Kidney capillary endothelial cell (primary cell): ENCODE measurements at places on chromosomes 3 and 15.

GRCh38 chr3:52053307-52054304, 2.8 kb downstream of the DUSP7 start:
- no peak for DNase-seq

DNA sequence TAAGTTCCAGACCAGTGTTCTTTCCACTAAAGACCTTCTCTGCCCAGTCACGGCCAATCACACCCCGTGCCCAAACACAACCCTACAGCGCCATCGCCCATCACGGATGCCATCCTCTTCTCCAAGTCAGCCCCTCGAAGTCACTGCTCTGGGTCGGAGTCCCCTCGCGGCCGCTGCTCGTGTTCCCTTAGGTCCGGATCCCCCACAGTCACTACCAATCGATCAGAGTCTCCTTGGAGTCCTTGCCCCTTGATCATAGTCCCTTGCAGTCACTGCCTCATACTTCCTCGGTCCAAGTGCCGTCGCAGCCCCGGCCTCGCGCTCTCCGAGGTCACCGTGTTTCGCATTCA, 461 bp downstream of the PCYT1A start:
- no peak for DNase-seq

GRCh38 chr3:53219895-53220483, 35.8 kb downstream of the TKT start:
- peak; percentile 81 for DNase-seq

- no peak for DNase-seq
These were observed 42.9 kb downstream of the WNT7A start for GRCh38 chr3:13836658-13837587.

DNA sequence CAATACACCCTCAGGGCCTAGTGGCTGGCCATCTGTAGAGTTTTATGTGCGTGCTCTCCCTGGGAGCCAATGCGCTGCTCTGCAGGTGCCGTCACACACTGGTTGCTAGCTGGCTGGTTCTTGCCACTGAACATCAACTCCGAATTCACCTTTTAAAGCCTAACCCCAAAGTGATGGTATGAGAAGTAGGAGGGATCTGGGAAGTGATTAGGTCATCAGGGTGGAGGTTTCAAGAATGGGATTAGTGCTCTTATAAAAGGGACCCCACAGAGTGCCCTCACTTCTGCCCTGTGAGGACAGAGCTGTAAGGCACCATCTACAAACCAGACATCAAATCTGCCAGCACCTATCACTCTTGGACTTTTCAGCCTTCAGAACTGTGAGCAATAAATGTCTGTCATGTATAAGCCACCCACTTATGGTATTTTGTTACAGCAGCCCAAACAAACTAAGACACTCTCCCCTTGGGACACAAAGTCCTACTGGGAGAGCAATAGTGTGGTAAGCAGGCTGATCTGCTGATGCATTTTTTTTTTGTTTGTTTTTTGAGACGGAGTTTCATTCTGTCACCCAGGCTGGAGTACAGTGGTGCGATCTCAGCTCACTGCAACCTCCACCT, 20.3 kb downstream of the RGMA start:
- no peak for DNase-seq

DNA sequence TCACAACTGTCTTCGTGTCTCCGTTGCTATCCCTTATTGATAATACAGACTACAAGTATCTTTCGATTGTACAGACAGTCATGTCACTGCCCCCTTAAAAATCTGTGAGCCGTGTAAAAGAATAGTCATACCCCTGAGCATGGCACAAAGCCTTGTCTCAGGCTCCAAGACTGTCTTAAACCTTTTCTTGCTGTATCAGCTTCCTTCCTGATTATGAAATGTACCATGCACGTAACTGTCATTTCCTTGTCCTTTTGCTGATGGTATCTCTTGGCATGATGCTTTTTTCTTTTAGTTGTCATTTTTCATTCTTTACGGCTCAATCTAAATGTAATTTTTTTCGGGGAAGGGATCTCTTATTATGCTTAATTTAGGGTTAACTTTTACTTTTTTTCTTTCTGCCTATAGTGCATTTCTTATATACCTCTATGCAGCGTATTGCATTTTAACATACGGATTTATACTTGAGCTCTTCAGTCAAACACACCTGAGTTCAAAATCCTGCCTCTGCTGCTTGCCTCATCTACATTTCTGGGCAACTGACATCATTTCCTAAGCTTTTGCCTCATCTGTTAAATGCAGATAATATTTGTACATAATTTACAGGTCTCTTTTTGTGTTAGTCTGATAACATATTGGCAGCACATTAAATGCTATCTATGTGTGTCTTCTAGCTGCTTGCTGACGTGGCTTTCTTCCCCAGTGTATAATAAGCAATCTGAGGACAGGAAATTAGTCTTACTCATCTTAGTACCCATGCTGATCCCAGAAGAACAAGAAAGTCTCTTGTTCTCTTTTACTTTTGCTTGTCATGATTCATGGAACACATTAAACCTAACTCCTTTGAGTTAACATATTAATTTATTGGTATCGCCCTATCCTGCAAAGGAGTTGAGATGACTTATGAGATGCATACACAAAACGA, 57.3 kb downstream of the ROBO2 start:
- DNase-seq = peak; percentile 4

- DNase-seq = no peak
These were observed 47.6 kb downstream of the CTDSPL start for GRCh38 chr3:37909067-37909911.

- no peak for DNase-seq
These were observed 48.9 kb downstream of the TGFBR2 start for GRCh38 chr3:30655187-30655812.

- DNase-seq = no peak
These were observed 30.4 kb upstream of the SEC61A1 start for GRCh38 chr3:128021768-128022372.

GRCh38 chr3:19931767-19932188, 2.2 kb downstream of the EFHB start:
- no peak for DNase-seq

- no peak for DNase-seq
These were observed 7.8 kb upstream of the TM2D3 start for GRCh38 chr15:101660005-101660404.

GRCh38 chr15:52331490-52332240, 36.1 kb upstream of the MYO5C start:
- DNase-seq = peak; percentile 60

- DNase-seq = no peak
These were observed 201.1 kb downstream of the ADAMTS17 start for GRCh38 chr15:100140527-100141308.

GRCh38 chr3:197392961-197393360, 94.5 kb upstream of the DLG1 start:
- no peak for DNase-seq

GRCh38 chr3:39149059-39149455, 4.3 kb downstream of the CSRNP1 start:
- DNase-seq = no peak

DNA sequence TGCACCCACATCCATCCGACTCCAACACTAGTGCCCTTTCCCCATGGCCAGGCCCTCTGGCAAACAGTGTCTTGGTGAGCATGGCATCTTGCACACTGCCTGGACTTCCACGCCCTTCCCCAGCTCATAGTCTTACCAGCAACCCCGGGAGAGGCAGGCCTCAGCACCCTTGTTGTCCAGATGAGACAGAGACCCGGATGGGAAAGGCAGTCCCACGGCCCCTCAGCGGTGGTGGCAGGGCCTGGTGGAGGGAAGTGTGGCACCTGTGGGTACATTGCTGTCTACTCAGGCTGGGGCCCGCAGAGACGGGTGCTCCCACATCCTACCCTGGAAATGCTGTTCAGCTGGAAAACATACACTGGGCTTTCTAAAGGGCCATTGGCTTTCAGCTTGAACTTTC, 28.4 kb downstream of the HDAC11 start:
- DNase-seq = no peak

DNA sequence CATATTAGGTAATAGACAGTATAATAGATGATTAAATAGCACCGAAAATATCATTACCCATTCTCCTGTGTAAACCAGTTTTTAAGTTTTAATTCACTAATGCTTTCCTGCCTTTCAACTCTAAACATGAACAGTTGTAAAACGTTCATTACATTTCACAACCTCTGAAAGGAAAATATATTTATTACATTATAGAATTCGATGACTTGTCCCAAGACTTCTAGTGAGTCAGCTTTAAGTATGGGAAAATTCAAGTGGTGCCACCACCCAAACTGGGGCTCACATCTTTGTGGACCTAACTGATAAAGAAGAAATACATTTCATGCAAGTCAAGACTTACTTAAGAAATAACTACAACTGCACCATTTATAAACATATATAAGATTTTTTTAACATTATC, 2.0 kb downstream of the TRIM59 start:
- peak; percentile 8 for DNase-seq

DNA sequence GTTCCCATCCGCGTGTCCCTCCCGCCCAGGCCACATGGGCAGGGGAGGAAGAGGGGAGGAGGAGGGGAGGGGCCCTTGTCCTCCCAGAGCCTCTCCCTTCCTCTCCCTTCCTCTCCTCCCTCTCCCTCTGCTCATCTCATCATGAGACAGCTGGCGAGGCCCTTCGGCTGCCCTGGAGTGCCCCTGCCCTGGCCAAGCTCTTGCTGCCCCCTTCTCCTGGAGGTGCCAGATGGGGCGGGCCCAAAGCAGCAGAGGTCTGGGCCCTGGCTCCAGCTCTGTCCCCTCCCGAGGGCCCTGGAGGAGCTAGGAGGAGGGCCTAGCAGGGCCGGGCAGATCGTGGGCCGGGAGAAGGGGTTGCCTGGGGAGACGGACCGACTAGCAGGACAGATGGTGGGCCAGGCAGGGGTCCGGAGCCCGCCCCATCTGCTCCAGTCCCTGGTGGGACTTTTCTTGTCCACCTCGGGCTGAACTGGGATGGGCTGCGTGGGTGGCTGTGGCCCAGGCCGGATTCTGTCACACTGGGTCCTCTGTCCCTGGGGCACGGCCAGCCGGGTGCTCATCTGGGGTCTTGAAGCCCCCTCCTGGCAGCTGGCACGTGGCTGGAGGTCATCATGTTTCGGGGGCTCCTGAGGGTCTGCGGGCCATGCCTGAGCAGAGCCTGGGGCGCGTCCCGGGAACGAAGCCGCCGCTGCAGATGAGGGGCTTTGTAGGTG, 183.4 kb downstream of the GOLGA6L6 start:
- no peak for DNase-seq

GRCh38 chr15:87639305-87640011, 617.1 kb downstream of the NTRK3 start:
- no peak for DNase-seq

DNA sequence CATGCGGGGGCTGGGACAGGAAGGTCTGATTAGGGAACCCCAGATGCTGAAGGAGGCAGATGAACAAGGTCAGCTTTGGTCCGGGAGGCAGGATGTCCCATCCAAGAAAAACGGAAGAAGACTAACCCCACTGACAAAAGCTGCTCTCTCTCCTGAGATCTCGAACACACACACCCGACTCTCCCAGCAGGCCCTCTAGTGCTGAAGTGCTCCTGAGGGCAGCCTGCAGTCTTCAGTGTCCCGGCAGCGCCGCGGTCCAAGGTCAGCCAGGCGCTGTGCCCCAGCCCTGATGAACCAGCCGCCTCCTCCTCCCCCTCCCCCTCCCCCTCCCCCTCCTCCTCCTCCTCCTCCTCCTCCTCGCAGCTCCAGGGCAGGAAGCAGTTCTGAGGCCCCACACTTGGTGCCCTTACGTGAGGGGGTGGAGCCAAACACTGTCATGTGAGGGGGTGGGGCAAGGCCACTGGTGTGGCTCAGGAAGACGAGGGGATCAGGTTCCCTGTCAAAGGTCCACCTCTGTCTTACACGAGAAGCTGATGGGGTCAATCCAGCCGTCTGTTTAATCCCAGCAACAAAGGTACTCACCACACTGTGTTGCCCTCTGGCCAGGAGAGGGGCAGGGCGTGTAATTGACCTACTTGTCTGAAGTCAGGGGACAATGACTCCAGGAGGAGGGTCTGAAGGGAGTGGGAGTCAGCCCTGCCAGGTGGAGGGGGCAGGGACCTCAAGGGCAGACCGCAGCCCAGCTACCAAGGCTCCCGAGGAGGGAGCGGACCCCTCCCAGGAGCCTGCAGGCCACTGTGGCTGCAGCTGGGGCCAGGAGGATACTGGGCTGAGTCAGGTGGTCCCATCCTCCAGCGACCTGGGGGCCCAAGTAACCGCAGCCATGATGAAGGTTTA, 34.3 kb downstream of the PRR23E start:
- no peak for DNase-seq

DNA sequence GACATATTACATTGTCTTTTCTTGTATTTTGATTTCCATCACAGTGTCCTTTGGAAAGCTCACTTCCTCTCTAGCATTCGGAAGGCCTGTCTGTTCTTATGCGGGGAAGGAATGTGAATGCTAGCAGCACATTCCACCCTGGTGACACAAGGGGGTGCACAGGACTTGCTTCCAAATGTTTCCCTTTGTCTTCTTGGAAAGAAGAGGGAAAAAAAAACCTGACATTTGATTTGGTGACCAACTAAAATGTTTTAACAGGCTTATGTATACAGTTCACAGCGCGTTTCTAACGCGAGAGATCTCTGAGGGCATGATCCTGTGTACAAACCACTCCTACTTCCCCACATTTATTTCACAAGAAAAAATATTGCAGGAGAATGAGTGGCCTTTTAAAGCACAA, 107.6 kb upstream of the FXR1 start:
- DNase-seq = peak; percentile 65

DNA sequence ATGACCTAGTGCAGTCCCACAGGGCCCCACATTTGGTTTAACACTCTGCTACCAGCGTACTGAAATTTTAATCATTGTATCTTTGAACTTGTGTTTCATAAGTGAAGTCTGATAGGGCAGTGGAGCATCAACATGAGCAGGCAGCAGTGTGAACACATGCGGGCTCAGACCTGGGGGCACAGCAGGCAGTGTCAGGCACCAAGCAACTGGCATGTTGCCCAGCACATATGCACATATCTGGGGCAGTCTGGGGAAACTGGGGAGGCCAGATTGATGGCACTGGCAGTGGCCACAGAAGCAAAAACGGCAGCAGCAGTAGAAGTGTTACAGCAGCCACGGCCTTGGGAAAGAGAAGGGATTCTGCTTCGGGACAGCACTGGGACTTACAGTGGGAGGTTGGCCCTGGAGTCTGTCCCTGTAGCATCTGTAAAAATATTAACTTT, 353.9 kb upstream of the KCNMB2 start:
- no peak for DNase-seq

DNA sequence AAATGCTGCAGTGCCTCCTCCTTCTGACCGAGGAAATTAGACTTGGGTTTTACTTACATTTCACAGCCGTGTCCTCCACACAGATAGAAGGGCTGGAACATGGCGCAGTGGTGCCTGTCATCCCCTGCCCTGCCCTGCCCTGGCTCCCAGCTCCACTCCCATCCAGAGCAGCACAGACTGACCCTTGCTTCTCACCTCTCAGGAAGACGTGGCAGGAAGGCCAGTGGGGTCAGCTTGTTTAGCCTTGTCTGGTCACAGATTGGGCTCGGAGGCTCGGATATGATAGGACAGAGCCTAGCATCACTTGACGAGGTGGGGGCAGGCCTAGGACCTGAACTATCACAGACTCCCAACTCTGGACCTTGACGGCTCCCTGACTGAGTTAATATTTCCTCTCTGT, 88.5 kb downstream of the LINGO1 start:
- no peak for DNase-seq

- no peak for DNase-seq
These were observed 48.6 kb downstream of the IMPG2 start for GRCh38 chr3:101271728-101272127.

- no peak for DNase-seq
These were observed 16.3 kb upstream of the SMCO1 start for GRCh38 chr3:196531418-196531817.
